AML-193 (cell line): ENCODE measurements at places on chromosomes 7 and 10.

DNA sequence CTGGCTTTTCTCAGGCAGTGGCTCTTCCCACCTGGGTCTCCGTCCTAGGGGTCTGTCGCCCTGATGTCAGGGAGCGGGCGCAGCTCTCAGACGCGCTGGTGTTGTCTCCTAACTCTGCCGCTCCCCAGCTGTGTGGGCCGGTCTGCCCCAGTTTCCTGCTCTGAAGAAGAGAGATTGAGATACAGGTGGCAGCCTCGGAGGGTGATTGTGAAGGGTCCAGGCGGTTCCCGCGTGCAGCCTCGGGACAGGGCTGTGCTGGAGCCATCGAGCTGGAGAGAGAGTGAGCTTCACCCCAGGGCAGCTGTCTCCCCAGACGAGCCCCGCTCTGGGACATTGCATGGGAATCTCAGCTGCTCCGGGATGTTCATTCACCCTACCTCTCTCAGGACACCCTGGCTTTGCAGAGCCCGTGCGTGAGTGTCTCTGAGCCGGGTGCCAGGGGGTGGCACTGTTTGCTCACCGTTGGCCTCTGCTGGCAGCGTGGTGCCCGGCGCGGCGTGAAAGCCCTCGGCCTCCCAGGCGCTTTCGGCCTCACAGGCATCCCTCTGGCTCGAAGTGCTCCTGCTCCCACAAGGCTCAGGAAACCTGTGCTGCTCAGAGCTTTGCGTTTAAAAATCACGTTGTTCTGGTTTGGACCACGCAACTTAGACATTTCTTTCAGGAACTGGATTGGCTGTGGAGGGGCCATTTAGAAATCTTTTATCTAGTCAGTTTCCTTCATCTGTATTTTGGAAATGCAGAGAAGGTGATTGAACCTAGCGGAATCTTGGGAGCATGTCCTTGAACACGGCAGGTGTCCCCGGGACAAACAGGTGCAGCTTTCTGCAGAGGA, 33.8 kb upstream of the ZFAND2A start:
- DNase-seq: peak; percentile 52

DNA sequence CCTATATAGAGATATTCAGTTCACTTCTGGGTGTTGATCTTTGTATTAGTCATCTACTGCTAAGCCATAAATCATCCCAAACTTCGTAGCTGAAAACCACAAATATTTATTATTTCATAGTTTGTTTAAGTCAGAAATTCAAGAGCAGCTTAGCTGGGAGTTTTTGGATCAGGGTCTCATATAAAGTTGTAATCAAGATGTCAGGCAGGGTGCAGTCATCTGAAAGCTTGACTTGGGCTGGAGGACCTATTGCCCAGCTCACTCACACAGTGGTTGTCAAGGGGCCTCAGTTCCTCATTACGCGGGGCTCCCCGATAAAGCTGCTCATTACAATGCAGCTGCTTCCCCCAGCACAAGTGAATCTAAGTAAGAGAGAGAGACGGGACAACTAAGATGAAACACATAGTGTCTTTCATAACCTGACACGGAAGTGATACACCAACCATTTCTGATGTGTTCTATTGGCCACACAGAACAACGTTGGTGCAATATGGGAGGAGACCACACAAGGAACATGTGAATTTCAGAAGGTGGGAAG, 15.7 kb downstream of the PPP1R3C start:
- DNase-seq: no peak

- no peak for DNase-seq
Measured at GRCh38 chr7:2072042-2072441, 160.7 kb downstream of the MAD1L1 start.

DNA sequence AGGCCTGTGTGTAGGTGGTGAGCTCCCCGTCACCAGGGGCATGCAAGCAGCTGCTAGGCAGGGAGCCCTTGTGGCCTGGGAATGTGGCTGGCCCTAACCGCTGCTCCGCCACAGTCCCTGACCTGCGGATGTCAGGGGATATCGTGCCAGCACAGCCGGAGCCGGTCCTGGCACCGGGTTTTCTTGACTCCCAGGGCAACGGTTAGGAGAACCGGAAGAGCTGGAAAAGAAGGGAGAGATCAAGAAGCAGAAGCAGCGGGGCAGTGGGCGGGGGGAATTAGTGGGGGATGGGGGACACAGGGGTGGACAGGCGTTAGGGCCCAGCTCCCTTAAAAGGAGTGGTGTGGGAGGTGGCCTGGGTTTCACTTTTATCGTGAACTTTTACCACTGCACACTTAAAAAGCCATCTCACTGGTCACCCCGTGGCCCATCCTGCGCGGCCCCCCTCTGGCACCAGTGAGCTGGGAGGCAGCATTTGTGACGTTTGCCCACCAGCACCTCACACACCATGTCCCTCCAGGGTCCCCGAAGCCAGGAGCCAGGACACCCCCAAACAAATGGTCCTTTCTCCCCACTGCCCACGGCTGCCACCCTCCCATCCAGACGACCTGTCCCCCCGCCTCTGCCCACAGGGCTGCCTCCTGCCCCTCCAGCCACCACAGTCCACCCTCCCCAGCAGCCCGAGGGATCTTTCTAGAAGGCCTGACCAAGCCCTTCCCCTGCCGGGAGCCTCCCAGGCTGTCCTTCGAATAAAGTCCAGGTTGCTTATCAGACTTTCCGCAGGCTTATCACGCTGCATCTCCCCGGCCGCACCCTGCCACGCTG, 1.8 kb upstream of the MICALL2 start:
- DNase-seq: no peak

DNA sequence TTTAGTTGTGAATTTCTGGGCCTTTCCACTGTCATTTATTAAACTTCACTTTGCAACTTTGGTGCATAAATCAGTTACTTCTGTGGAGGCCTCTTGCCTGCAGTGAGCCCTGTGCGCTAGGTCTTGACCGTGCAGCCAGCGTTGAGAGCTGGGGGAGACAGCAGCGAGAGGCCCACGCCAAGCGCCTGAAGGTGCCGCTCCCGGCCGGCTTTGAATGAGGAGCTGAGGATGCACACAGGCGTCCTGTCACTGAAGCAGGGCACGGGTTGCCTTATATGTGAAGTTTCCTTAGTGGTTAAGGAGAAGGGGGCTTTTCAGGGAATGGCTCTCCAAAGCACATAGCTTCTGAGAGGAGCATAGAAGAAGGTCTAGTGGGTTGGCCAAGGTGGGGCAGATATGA, 70.9 kb upstream of the CCNY start:
- DNase-seq: no peak

- no peak for DNase-seq
Measured at GRCh38 chr7:22443370-22444180, 56.4 kb downstream of the STEAP1B start.

- peak; percentile 36 for DNase-seq
Measured at GRCh38 chr7:112414855-112415490, 35.3 kb upstream of the IFRD1 start.

- no peak for DNase-seq
Measured at GRCh38 chr7:103622274-103622673, 176.3 kb upstream of the SLC26A5 start.

DNA sequence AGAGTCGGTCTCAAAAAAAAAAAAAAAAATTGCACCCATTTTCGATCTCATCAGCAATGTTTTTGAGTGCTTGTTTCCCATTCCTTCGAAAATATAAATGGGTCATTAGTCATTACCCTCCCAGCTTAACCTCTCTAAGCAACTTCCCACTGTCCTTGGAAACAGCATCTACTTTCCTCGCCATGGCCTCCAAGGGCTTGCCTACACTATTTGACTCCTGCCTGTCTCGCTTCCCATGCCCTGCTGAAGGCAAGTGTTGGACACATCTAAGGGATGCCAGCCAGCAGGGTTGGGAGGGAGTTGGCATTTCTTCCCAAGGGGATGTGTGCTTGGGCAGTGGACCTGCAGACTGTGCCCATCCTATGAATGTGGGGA, 12.7 kb upstream of the RHBDD2 start:
- DNase-seq: no peak

GRCh38 chr10:104337521-104337984, 712 bp downstream of the ITPRIP start:
- peak; percentile 51 for DNase-seq

- no peak for DNase-seq
Measured at GRCh38 chr7:25382869-25383268, 154.6 kb upstream of the NPVF start.

- no peak for DNase-seq
Measured at GRCh38 chr7:129898502-129899160, 54.1 kb downstream of the UBE2H start.

GRCh38 chr7:84669177-84669732, 474.7 kb upstream of the SEMA3A start:
- no peak for DNase-seq
